Activated CD4-positive, alpha-beta T cell treated with anti-CD3 and anti-CD28 coated beads, Interleukin-2, amount 50 U/mL, for 48 hours (primary cell): ENCODE measurements at places on chromosomes 13 and 19.

DNA sequence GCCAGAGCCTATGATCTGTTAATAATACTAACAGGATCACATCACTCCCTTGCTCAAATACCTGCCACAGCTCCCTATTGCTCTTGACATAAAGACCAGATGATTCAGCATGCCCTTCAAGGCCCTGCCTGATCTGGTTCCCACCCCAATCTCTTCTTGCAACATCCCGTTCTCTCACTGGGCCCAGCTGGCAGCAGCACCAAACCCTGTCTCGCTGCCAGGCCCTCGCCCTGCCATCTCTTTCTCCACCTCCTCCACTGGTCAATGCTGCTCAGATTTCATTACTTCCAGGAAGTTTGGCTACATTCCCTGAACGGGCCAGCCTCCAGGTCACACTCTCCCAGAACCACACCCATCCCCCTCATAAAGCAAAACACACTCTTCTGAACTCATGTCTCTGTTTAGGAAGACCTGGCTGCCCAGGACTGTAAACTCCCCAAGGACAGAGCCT, 8.6 kb upstream of the BCAT2 start:
- no peak for DNase-seq

DNA sequence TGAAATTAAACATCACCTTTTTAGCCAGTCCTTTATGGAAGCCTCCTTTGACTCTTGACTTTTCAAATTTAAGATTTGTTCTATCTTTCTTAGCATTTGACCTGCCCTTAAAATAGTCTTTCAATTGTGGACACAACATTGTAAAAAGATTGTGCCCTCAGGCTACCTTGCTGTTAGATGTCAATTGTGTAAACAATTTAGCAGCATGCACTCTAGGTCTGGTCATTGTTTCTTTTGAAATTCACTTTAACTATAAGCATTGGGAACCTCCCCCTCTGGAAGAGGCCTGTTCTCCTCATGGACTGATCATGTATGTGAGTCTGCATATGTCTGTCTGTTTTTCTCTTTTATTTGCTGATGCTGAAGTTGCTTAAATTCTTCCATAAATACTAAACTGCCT, 31.5 kb upstream of the PABPC3 start:
- DNase-seq, result no peak

GRCh38 chr13:77893066-77893465, 25.6 kb downstream of the EDNRB start:
- no peak for DNase-seq

DNA sequence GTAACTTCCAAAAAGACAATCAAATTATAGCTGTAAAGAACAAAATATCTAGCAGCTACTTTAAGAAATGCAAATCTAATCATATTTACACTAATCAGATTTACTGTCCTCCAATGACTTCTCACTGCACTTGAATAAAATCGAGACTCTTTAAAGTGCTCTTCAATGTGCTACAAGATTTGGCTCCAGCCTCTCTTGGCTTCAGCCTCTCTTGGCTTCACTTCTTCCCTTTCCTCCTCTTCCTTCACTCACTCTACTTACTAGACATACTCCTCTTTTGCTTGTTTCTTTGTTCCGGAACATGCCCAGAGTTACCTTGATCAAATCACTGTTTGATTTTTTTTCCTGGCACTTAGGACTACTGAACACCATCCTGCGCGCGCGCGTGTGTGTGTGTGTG, 495.4 kb downstream of the LMO7 start:
- no peak for DNase-seq

GRCh38 chr13:60448907-60449510, 52.0 kb downstream of the TDRD3 start:
- no peak for DNase-seq

DNA sequence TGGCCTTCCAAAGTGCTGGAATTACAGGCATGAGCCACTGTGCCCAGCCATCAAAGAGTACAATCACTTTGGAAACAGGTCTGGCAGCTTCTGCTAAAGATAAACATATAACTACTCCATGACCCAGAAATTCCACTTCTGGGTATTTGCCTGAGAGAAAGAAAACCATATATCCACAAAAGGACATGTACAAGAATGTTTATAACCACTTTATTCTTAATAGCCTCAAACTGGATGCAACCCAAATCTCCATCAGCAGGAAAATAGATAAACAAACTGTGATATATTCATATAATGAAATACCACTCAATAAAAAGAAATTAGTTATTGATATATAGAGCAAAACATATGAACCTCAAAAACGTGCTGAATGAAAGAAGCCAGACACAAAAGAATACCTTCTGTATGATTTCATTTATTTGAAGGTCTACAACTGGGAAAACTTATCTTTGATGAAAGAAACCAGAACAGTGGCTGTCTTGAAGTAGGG, 40.5 kb downstream of the TEX26 start:
- no peak for DNase-seq

DNA sequence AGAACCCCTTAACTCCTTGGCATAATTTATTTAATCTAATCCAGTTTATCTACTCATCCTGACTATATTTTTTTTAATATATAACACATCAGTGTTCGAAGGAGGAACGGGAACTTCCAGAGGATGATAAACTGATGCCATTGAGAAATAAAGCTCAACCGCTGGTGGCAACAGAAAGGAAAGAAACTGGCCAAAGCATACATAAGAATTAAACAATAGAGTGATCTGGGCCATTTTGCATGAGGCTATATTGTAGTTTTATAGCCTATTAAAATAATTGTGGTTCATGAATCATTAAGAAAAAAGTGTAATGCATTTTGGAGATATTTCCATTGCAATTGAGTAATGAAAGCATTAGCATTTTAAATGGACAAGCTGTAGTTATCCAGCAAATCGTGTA, 94.2 kb downstream of the FRY start:
- no peak for DNase-seq

GRCh38 chr19:33393286-33394005, 19.9 kb downstream of the CEBPG start:
- DNase-seq, result no peak

DNA sequence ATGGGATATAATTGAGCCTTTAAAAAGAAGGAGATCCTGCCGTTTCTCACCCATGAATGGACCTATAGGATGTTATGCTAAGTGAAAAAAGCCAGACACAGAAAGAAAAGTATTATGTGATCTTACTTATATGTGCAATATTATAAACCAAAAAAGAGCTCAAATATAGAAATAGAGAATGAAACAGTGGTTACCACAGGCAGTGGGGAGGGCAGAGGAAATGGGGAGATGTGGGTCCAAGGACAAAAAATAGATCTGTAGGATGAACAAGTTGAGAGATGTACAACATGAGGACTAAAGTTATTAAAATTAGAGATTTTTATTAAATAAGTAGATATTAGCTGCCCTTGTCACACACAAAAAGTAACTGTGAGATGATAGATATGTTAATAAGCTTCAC, 29.1 kb downstream of the TDRD3 start:
- DNase-seq, result no peak

GRCh38 chr19:17419154-17419620, 660 bp upstream of the MVB12A start:
- DNase-seq, result no peak

DNA sequence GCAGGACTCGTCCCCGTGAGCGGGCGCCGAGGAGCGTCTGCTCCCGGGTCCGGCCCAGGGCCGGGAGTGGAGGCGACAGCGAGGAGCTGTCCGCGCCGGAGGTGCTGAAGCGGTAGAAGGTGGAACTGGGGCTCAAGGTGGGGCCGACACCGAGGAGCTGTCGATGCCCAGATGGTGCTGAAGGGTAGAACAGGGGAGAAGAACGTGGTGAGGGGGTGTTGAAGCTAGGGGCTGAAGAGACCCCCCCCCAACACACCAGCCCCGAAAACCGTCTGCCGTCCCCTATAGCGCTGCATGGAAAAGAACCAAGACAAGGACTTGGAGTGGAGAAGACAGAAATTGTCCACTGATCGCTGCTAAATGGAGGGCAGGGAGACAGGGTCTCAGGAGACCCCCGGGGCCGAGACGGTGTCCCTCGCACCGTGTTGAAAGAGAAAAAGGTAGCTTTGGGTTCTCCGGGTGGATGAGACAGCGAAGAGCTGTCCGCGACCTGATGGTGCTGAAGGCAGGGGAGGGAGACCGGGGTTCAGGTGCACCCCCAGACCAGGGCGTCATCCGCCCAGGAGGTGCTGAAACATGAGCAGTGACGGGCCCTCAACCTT, 7.1 kb upstream of the PDE4C start:
- DNase-seq, result peak; percentile 56

DNA sequence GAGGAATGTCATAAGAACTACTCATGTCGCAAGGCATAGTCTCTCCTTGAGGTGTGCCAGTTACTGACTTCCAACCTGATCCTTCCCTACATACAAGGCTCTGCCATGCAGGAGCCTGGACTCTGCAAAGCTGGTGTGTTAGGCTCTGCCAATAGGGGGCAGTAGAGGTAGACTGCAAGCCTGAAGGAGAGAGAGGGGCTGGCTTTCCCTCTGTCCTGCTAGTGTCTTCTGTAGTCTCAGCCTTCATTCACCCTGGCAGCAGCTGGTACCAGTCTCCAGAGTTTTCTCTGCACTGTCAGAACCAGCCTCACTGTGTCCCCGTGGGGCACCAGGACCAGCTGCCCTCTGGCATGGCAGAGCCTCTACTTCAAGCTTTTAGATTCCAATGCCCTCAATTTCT, 14.5 kb downstream of the SHISA2 start:
- peak; percentile 38 for DNase-seq

DNA sequence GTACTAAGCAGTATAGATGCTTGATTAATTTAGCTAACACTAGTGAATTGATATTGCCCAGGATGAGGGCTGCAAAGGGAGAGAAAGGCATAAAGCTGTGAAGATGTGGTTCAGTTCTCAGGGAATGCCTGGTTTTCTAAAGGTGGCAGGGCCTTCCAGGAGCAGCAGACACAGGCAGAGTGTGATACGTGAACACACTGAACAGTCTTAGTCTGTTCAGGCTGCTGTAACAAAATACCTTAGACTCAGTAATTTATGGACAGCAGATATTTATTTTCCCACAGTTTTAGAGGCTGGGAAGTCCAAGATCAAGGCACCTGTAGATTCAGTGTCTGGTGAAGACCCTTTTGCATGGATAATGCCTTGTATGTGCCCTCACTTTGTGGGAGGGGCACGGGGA, 8.7 kb upstream of the SPATA13 start:
- DNase-seq, result no peak

GRCh38 chr19:1400281-1401137, 833 bp downstream of the GAMT start:
- no peak for DNase-seq

DNA sequence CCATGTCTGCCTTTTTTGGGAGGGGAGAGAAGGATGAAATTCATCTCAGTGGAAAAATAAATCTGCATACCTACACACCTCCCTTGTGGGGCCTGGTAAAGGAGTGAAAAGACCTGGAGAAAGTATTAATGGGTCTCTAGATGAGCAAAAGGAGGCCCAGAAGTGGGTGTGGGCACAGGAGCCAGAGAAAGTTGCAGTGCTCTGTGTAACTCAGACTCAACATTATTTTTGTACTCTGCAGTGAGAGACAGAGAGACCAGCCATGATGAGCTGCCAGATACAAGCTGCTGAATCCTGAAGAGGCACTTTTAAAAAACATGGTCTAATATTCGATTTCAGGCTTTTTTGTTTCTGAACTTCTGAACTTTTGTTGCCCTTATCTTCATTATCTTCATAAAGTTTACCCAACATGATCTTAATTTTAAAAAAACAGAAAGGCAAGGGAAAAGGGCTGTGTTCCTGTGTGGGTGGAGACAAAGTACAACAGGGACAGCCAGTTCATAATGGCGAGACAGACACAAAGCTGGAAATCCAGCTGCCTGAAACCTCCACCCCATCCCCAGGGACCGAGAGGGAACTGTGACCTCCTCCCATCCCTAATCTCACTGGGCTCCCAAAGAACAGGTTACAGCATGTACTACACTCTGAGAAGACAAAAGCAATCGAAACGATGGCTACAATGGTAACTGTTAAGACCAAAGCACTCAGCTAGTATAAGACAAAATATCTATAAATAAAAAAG, 77.2 kb downstream of the KLF12 start:
- no peak for DNase-seq

- DNase-seq, result no peak
These were observed 65.5 kb downstream of the EPSTI1 start for GRCh38 chr13:42926555-42926954.

DNA sequence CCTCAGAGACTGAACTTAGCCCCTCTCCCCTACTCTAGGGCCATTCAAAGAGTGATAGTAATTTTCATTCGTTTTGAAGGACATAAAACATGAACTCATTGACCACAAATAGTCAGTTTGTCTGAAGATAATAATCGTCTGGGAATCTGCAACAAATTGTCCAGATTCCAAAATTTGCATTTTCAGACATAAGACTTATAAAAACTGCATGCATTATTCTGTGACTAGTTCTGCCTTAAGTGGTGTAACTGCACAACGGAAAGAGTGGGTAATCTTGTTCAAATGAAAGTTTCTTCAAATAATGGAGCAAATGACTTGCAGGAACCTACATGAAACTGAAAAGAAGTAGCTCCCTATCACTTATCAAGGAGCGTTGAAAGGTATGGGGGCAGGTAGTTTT, 8.4 kb downstream of the CSNK1A1L start:
- DNase-seq, result no peak

DNA sequence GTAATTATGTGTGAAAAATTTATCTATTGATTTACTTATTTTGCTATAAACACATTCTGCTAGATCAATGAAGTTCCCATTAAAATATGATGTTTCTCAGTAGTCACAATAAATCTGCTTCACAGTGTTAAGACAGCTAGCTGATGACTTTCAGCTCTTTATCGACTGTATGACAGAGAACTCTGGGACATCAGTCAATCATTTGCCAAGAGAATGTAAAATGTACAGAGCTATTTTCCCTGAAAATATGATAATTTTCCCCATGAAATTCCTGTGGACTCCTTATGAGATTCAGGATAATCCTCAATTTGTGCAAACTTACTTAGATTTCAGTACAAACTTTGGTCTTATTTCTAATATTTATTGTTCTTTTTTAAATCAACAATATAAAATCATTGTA, 430.5 kb downstream of the SLITRK6 start:
- no peak for DNase-seq

DNA sequence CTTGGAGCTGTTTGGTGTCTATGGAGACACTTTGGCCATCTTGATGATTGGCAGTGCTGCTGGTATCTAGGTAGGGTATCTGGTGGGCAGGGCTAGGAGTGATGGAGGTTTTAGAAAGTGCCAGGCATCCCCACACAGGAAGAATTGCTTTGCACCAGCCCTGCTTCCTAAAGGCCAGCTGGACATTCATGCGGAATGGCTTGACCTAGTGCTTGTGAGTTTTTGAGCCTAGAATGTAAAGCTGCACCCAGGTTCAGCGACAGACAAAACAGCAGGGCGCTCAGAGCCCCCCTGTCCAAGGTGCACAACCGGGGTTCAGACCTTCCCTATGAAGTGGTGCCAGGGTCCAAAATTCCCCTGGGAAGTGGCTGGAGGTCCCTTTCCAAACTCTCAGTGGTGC, 93.1 kb downstream of the ING1 start:
- DNase-seq, result no peak

- DNase-seq, result no peak
These were observed 284.5 kb downstream of the KCNRG start for GRCh38 chr13:50299546-50300249.

- DNase-seq, result no peak
These were observed 12.8 kb downstream of the KCTD12 start for GRCh38 chr13:76873445-76873844.
